Activated naive CD8-positive, alpha-beta T cell treated with anti-CD3 and anti-CD28 coated beads for 36 hours (primary cell): ENCODE measurements at places on chromosomes 12 and 14. TPM values are rescaled to one million over a fixed set of nuclear protein-coding genes. Genes with fewer than 3 reads are reported as not detected.

The REM2 gene
- 0.14 TPM for total RNA-seq

The LMBR1L gene
- total RNA-seq = 25.4 TPM

The OTOGL gene
- not detected for total RNA-seq

The GALNT9 gene
- not detected for total RNA-seq

The IAPP gene
- not detected for total RNA-seq

The AQP2 gene
- not detected for total RNA-seq

The PTPRQ gene
- not detected for total RNA-seq
